Esophagus squamous epithelium (tissue), 5 donors: ENCODE measurements at places on chromosomes 7 and 10. TPM values are rescaled to one million over a fixed set of nuclear protein-coding genes. Genes with fewer than 3 reads are reported as not detected.

DNA sequence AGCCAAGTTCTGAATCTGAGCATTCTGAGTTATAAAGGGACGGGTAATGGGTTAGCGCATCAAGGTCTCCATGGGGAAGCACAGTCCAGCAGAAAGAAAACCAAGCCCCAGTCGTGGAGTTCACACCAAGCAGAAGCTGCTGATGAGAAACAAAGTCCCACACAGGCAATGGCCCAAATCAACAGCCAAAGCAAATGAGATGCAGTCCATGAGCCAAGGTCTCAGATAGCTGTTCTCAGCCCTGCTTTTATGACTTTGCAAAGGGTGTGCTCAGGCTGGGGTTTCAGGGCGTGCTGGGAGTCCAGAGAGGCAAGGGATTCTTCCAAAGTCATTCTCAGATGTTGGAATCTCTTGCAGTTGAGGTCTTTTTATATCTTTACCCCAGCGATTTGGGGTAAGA, 32.0 kb downstream of the THNSL1 start:
- no peaks in the 10 kb centered on the region for H3K4me1 ChIP-seq
- H3K27me3 ChIP-seq: no peaks in the 10 kb centered on the region
- no peak overlapping the region for H3K27ac ChIP-seq
- no peak for DNase-seq
- no peaks in the 10 kb centered on the region for H3K36me3 ChIP-seq

GRCh38 chr7:343227-343822, 53.4 kb downstream of the FOXL3 start:
- no peaks in the 10 kb centered on the region for H3K4me1 ChIP-seq
- H3K27me3 ChIP-seq: no peaks in the 10 kb centered on the region
- no peak for DNase-seq
- H3K4me3 ChIP-seq: no peak overlapping the region
- no peaks in the 10 kb centered on the region for H3K36me3 ChIP-seq

- no peak overlapping the region for H3K4me3 ChIP-seq
- H3K27me3 ChIP-seq: no peaks in the 10 kb centered on the region
- H3K4me1 ChIP-seq: no peaks in the 10 kb centered on the region
- no peak for DNase-seq
- no peaks in the 10 kb centered on the region for H3K36me3 ChIP-seq
Observed at GRCh38 chr7:10596827-10597226, 376.8 kb upstream of the PHF14 start.

Gene CNPY1
- not detected for total RNA-seq

Gene TSPAN33
- 4.2 TPM for total RNA-seq

Gene NME8
- not detected for total RNA-seq

GRCh38 chr10:19826712-19827111, 10.5 kb downstream of the PLXDC2 start:
- H3K27ac ChIP-seq: peak overlapping the region; percentile 51
- no peak for DNase-seq
- no peak overlapping the region for H3K4me3 ChIP-seq
- peaks cover 7% of the 10 kb centered on the region for H3K36me3 ChIP-seq
- no peaks in the 10 kb centered on the region for H3K4me1 ChIP-seq

Gene ZNF488
- 0.88 TPM for total RNA-seq

- H3K36me3 ChIP-seq: no peaks in the 10 kb centered on the region
- DNase-seq: no peak
- no peaks in the 10 kb centered on the region for H3K27me3 ChIP-seq
Observed at GRCh38 chr7:1289666-1290025, 57.0 kb downstream of the UNCX start.

Gene CYP3A4
- total RNA-seq: not detected

DNA sequence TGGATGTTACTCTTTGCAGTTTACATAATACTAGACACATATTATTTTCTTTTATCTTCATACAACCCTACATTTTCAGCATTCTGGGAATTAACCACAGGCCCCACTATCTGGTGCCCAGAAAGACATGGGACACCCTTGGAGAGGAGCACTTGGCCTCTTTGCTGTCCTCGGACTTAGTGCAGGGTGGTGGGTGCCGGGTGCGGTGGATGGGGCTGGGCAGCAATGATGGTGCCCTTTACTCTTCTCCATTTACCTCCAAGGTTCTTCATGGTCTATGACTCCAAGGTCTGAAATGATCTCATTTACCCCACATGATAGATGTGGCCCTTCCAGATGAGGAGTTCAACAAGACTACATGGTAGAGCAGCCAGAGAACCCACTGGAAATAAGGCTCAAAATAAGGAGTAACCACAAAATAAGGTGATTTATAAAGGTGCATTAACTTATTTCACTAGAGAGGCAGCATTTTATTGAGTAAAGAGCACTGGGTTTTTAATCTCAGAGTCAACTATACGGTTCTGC, 56.2 kb upstream of the IGFBP3 start:
- peak overlapping the region; percentile 35 for H3K27ac ChIP-seq
- H3K4me3 ChIP-seq: no peak overlapping the region
- no peaks in the 10 kb centered on the region for H3K36me3 ChIP-seq
- H3K4me1 ChIP-seq: peaks cover 9% of the 10 kb centered on the region
- DNase-seq: no peak
- no peaks in the 10 kb centered on the region for H3K27me3 ChIP-seq

Gene FAM241B
- not detected for total RNA-seq

DNA sequence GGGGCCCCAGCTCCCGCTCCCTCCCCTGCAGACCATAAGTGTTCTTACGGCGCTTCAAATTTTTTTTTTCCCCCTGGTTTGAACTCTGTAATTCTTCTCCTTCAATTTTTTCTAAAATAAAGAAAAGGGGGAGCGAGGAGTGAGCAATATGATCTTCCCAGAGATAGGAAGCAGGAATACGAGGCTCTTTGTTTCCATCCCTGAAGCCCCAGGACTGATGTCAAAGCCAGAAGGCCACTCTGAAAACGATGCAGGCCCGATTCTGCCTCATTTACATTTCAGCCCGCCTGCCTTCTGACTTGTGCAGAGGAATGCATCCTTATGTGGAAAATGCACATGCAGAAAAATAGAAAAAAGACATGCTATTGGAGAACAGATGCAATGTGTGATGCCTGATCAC, 401.5 kb upstream of the MKI67 start:
- no peak overlapping the region for H3K27ac ChIP-seq
- DNase-seq: no peak
- H3K27me3 ChIP-seq: no peaks in the 10 kb centered on the region
- H3K4me3 ChIP-seq: no peak overlapping the region
- no peaks in the 10 kb centered on the region for H3K4me1 ChIP-seq

- no peak for DNase-seq
- no peak overlapping the region for H3K27ac ChIP-seq
- no peaks in the 10 kb centered on the region for H3K27me3 ChIP-seq
- no peak overlapping the region for H3K4me3 ChIP-seq
- H3K36me3 ChIP-seq: no peaks in the 10 kb centered on the region
Observed at GRCh38 chr10:82089327-82089726, 214.3 kb downstream of the NRG3 start.

DNA sequence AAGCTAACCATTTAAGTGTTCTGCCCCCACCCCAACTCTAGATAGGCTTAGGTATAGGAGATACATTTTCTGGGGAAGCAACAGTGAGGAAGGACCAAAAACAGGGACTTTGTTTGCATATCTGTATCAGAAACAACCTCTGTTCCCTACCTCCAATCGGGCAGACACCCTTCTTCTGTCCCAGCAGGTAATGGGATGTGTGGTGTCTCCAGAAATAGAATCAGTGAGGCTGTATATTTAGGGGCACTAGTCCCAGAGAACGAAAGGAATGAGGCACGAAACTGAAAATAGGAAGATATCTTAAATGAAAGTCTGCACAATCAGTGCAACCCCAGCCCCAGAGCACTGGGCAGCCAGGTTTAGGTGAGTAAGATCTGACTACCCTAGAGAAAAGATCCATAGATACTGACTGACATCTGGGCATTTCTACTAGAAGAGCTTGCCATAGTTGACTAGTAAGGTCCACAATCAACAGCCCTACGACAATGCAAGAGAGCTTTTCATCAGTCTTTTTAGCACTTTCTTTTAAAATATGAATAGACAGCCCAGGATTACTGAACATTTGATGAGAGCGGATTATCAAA, 28.1 kb downstream of the PLEKHA1 start:
- DNase-seq: no peak
- H3K27ac ChIP-seq: no peak overlapping the region
- no peaks in the 10 kb centered on the region for H3K27me3 ChIP-seq
- peaks cover 6% of the 10 kb centered on the region for H3K36me3 ChIP-seq
- H3K4me1 ChIP-seq: peaks cover 3% of the 10 kb centered on the region

DNA sequence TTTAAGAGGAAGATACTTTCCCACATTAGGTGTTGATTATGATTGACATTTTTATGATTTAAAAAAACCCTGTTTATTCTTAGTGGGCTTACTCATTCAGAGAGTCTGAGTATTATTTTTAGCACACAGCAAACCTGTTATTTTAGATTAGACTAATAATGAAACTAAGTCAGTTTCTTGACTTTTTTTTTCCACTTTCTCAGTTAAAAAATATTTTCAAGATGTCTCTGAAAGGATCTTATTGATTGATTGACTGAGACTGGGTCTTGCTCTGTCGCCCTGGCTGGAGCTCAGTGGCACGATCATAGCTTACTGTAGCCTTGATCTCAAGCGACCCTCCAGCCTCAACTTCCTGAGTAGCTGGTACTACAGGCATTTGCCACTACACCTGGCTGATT, 20.4 kb upstream of the INPP5F start:
- H3K4me1 ChIP-seq: no peaks in the 10 kb centered on the region
- no peak overlapping the region for H3K27ac ChIP-seq
- no peaks in the 10 kb centered on the region for H3K27me3 ChIP-seq
- H3K36me3 ChIP-seq: no peaks in the 10 kb centered on the region
- DNase-seq: no peak
- no peak overlapping the region for H3K4me3 ChIP-seq

Gene ASIC3
- 0.40 TPM for total RNA-seq

GRCh38 chr7:30470163-30470770, 8.3 kb downstream of the NOD1 start:
- H3K4me3 ChIP-seq: no peak overlapping the region
- DNase-seq: no peak
- peak overlapping the region; percentile 79 for H3K27ac ChIP-seq

- no peaks in the 10 kb centered on the region for H3K27me3 ChIP-seq
- no peaks in the 10 kb centered on the region for H3K4me1 ChIP-seq
- no peak overlapping the region for H3K27ac ChIP-seq
- no peaks in the 10 kb centered on the region for H3K36me3 ChIP-seq
Observed at GRCh38 chr10:83983578-83984255, 155.6 kb upstream of the GHITM start.

DNA sequence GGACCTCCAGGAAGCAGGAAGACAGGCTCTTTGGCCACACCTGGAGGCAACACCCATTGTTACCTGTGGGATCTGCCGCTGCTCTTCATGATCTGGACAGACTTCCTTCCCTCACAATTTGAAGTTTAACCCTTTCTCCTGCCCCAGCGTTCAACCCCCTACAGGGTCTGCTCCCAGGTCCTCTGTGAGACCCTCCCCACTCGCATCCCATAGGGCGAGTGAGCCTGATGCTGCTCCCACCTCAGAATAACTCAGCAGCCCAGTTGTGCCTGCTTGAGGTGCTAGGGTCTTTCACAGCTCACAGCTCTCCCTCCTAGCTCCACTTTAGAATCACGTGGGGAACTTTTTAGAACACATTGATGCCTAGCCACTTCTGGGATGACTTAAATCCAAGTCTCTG, 61.8 kb upstream of the C10orf90 start:
- H3K4me3 ChIP-seq: no peak overlapping the region
- no peaks in the 10 kb centered on the region for H3K27me3 ChIP-seq
- no peaks in the 10 kb centered on the region for H3K36me3 ChIP-seq
- DNase-seq: no peak

DNA sequence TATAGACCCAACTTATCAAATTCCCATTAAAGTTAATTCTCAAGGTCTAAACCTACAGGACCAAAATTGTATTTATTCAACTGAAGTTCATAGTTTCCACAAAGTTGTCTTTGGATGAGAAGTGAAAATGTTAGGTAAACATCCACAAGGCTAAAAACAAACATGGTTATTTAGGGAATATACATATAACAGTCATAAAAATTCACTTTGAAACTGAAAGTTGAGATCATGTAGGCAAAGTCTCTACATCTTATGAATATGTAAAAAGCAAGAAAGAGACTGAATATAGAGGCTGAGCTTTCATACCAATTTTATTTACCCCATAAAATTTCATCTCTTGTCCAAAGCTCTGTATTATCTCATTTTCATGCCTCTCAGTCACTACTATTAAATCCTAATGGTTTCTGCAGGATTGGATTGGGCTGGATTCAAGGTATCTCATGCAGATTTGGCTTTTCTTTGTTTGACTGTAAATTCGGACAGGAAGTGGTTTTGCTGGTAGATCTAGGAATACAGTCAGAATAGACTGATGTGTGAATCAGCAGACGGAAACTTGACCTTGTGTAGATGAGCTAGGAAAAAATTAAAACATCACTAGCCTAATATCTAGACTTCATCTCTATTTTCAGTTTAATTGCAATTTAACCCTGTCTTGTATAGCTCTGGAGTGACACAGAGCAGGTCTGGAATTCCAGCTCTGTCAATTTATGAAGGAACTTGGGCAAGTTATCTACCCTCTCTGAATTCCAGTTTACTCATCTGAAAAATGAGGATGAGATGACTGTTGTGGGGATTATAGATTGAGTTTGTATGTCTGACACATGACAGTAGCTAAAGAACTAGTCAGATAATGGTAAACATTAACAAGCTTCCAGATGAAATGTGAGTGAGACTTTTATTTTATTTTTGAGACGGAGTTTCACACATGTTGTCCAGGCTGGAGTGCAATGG, 27.3 kb upstream of the SKAP2 start:
- no peak overlapping the region for H3K4me3 ChIP-seq
- no peaks in the 10 kb centered on the region for H3K27me3 ChIP-seq
- no peaks in the 10 kb centered on the region for H3K4me1 ChIP-seq
- DNase-seq: no peak
